ENCODE measurements at places on chromosomes 2 and 18. TPM values are rescaled to one million over a fixed set of nuclear protein-coding genes. Genes with fewer than 3 reads are reported as not detected.
A peak's percentile ranks its signal among the peaks of the same experiment; 100 is the strongest.

GRCh38 chr2:96508521-96509113 lies 3.5 kb upstream of the NEURL3 start:
- peaks cover 17% of the 10 kb centered on the region for H3K27me3 ChIP-seq
- no peak overlapping the region for H3K27ac ChIP-seq
- H3K36me3 ChIP-seq: no peaks in the 10 kb centered on the region
- no peak overlapping the region for H3K4me3 ChIP-seq
- peak; percentile 67 for DNase-seq

DNA sequence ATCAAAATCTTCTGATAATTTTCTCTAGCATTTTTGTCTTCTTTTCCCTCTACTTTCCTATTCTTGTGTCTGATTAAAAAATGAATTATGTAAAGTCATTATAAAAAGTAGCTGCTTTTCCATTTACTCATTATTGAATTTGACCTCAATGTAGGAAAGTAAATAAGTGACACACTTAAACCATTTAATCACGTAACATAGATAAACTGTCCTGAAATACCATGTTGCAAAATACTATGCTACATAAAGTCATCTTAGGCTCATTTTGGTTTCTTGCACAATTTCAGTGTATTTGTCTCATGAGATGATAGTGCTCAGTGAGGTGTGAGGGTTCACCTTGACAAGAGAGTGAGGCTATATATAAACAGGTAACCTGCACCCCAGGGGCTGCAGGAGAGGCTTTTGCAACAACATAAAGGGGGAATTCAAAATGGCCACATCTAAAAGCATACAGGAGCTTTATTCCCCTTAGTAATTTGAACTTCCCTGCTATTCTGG lies 502.7 kb downstream of the RNF144A start:
- H3K27me3 ChIP-seq: no peaks in the 10 kb centered on the region
- H3K36me3 ChIP-seq: no peaks in the 10 kb centered on the region
- no peak for DNase-seq
- no peak overlapping the region for H3K4me3 ChIP-seq
- H3K27ac ChIP-seq: no peak overlapping the region

The ANO7 gene
- 1.2 TPM for total RNA-seq

The GALNT1 gene
- 796 TPM for total RNA-seq

DNA sequence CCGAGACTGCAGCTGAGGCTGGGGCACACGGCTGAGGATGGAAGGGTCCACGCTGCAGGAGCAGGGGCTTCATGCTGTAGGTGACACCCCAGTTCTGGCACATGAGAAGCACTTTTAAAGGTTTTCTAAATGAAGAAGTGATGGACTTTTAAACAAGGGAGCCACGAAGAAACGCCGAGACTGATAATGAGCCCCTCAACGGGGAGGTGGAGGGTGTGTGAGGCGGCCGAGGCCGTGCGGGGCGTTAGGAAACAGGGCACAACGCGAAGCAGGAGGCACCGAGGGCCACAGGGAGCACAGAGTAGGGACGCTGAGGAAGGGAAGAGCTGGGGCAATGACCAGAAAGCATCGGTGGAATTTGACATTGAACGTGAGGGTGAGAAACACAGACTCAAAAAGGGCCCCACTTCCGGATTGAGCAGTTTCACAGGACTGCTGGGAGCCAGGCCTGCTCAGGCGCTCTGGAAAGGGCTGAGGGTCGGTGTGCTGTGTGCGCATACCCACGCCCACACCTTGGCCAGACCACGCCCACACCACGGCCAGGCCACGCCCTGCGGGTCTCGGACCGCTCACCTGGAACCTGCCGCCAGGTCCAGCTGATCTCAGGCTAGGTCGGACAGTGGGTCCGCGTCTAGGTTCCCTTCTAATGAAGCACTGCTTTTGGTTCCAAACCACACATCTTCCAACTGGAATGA lies 115.7 kb downstream of the GYPC start:
- peaks cover 10% of the 10 kb centered on the region for H3K27me3 ChIP-seq
- no peaks in the 10 kb centered on the region for H3K4me1 ChIP-seq
- no peak overlapping the region for H3K27ac ChIP-seq
- no peaks in the 10 kb centered on the region for H3K36me3 ChIP-seq
- DNase-seq: no peak

The ADCYAP1 gene
- total RNA-seq: not detected

GRCh38 chr2:61244694-61245093 lies 82.7 kb downstream of the C2orf74 start:
- no peak overlapping the region for H3K27ac ChIP-seq
- H3K4me1 ChIP-seq: no peaks in the 10 kb centered on the region
- no peak overlapping the region for H3K4me3 ChIP-seq
- peak; percentile 2 for DNase-seq
- H3K27me3 ChIP-seq: no peaks in the 10 kb centered on the region

GRCh38 chr2:119486886-119487285 lies 37.4 kb downstream of the SCTR start:
- peak; percentile 87 for DNase-seq
- no peak overlapping the region for H3K27ac ChIP-seq
- H3K4me3 ChIP-seq: no peak overlapping the region
- no peaks in the 10 kb centered on the region for H3K36me3 ChIP-seq
- H3K4me1 ChIP-seq: peaks cover 7% of the 10 kb centered on the region

The FBXO48 gene
- total RNA-seq: 0.88 TPM

Data from osteoblast (primary cell).